ENCODE measurements at places on chromosomes 11 and 22. TPM values are rescaled to one million over a fixed set of nuclear protein-coding genes. Genes with fewer than 3 reads are reported as not detected.

DNA sequence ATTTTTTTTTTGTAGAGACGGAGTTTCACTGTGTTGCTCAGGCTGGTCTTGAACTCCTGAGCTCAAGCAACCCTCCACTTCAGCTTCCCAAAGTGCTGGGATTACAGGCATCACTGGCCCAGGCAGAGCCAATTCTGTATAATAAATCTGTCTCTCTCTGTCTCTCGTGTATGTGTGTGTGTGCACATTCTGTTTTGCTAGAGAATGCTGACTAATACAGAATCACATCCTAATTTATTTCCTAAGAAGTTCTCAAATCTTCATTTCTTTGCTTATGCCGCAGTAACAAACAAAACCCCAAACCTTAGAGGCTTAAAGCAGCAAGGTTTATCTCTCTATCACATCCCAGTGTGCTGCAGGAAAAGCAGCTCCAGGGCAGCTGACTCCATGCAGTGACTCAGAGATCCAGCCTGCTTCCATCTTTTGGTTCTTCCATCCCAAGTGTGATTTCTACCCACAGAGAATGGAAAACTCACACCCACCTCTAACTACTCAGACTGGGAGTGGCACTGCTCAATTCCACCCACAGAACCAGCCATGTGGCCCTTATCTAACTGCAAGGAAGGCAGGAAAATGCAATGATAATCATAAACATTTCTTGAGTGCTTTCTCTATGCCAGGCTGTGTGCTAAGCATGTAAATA is 35.1 kb upstream of the LRRC10B start:
- DNase-seq = no peak
- H3K27me3 ChIP-seq = no peaks in the 10 kb centered on the region
- H3K36me3 ChIP-seq = peaks cover 2% of the 10 kb centered on the region

The SLC37A2 gene
- 0.50 TPM for total RNA-seq

GRCh38 chr11:125378571-125378970 is 117.5 kb downstream of the FEZ1 start:
- H3K27me3 ChIP-seq = peaks cover 28% of the 10 kb centered on the region
- peaks cover 3% of the 10 kb centered on the region for H3K4me1 ChIP-seq
- no peaks in the 10 kb centered on the region for H3K36me3 ChIP-seq
- no peak overlapping the region for H3K27ac ChIP-seq

The CD3E gene
- 364 TPM for total RNA-seq

The MFNG gene
- 193 TPM for total RNA-seq

DNA sequence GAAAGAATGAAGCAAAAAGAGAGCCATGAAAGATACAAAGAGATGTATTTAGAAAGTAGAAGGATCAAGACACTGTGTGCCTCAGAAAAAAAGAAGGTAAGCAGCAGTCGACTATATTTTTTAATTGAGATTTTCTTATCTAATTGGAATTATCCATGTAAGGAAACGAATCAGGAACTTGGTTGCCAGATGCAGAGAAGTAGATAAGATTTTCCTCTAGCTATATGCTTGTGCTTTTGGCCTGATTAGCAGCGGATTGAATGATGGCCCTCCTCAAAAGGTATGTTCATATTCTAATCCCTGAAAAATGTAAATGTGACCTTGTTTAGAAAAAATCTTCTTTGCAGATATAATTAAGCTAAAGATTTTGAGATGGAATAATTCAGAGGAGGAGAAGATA is 43.9 kb upstream of the CARD18 start:
- H3K27me3 ChIP-seq = peaks cover 7% of the 10 kb centered on the region
- no peak overlapping the region for H3K27ac ChIP-seq
- H3K4me3 ChIP-seq = no peak overlapping the region

GRCh38 chr11:96264364-96264763 is 78.6 kb downstream of the MAML2 start:
- no peak overlapping the region for H3K4me3 ChIP-seq
- H3K27ac ChIP-seq = peak overlapping the region; percentile 14
- DNase-seq = no peak
- H3K36me3 ChIP-seq = peaks cover 36% of the 10 kb centered on the region
- H3K4me1 ChIP-seq = peaks cover 87% of the 10 kb centered on the region

DNA sequence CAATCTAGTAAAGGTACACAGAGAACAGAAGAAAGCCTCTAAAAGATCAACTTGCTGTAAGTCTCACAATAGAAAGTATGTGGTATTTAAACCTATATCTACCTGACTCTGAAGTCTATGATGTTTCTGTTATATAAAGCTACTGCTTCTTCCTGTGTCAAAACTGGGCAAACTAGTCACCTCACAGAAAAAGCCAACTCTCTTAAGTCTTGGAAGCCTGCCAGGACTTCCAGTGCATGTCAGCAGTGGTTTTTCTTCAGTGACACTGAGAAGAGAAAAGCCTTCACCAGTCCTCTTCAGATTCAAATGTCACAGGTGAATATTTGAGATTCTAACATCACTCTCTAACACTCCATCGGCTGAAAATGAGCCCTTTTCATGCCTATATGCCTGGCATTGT is 808.0 kb downstream of the DLG2 start:
- no peaks in the 10 kb centered on the region for H3K36me3 ChIP-seq
- H3K27me3 ChIP-seq = no peaks in the 10 kb centered on the region
- no peak for DNase-seq
- H3K4me1 ChIP-seq = no peaks in the 10 kb centered on the region
- H3K27ac ChIP-seq = no peak overlapping the region

- no peak overlapping the region for H3K27ac ChIP-seq
- peaks cover 2% of the 10 kb centered on the region for H3K27me3 ChIP-seq
- DNase-seq = no peak
- peaks cover 2% of the 10 kb centered on the region for H3K4me1 ChIP-seq
- H3K4me3 ChIP-seq = no peak overlapping the region
- H3K36me3 ChIP-seq = no peaks in the 10 kb centered on the region
Measured at GRCh38 chr11:94954753-94955152, 18.6 kb downstream of the CWC15 start.

The MAJIN gene
- 0.14 TPM for total RNA-seq

- H3K4me3 ChIP-seq = no peak overlapping the region
- no peaks in the 10 kb centered on the region for H3K27me3 ChIP-seq
- no peaks in the 10 kb centered on the region for H3K4me1 ChIP-seq
- no peak for DNase-seq
- no peak overlapping the region for H3K27ac ChIP-seq
- no peaks in the 10 kb centered on the region for H3K36me3 ChIP-seq
Measured at GRCh38 chr11:44964526-44965209, 14.0 kb upstream of the TP53I11 start.
